ENCODE measurements at places on chromosomes 7 and 10.
A peak's percentile ranks its signal among the peaks of the same experiment; 100 is the strongest.

GRCh38 chr7:44636926-44637325, 30.5 kb downstream of the OGDH start:
- DNase-seq, result no peak

DNA sequence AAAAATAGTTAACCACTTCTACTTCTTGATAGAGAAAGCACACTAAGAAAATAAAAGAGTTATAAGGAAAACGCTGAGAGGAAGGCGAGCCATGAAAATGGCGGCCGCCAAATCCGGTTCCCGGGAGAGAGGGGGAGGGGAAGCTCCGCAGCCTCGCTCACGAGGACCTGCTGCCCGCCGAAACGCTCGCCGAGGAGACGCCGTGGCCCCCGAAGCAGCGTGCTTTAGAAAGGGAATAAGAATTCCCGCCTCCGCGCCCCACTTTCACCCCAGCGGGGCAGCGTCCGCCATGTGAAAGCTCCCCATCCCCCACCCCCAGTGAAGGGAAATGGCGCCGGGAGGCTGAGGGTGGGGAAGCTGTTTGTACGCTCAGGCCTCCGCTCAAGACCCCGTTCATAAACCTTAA, 505 bp downstream of the HNRNPA2B1 start:
- DNase-seq, result peak; percentile 89

GRCh38 chr10:132714096-132714985, 71.6 kb downstream of the NKX6-2 start:
- no peak for DNase-seq

GRCh38 chr7:98280296-98280695, 1.2 kb upstream of the BRI3 start:
- DNase-seq, result no peak

DNA sequence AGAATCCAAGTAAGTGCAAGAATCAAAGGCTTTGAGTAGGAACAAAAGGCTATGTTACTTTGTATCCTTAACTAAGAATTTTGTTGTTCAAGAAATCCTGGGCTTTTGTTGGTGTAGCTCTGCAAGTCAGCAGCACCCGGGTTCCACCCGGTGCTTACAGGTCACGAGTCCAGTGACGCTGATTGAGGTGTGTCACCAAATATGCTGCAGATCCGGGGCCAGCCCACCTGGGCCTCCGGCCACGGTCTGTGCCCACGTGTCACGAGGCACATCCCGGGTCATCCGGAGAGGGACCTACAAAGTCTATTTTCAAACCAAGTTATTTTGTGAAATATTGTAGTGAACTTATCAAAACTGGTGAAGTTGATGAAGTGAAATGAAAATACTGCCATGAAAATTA, 103.1 kb downstream of the MGMT start:
- DNase-seq, result no peak

GRCh38 chr10:29736366-29737073, 101.7 kb upstream of the SVIL start:
- DNase-seq, result peak; percentile 88

DNA sequence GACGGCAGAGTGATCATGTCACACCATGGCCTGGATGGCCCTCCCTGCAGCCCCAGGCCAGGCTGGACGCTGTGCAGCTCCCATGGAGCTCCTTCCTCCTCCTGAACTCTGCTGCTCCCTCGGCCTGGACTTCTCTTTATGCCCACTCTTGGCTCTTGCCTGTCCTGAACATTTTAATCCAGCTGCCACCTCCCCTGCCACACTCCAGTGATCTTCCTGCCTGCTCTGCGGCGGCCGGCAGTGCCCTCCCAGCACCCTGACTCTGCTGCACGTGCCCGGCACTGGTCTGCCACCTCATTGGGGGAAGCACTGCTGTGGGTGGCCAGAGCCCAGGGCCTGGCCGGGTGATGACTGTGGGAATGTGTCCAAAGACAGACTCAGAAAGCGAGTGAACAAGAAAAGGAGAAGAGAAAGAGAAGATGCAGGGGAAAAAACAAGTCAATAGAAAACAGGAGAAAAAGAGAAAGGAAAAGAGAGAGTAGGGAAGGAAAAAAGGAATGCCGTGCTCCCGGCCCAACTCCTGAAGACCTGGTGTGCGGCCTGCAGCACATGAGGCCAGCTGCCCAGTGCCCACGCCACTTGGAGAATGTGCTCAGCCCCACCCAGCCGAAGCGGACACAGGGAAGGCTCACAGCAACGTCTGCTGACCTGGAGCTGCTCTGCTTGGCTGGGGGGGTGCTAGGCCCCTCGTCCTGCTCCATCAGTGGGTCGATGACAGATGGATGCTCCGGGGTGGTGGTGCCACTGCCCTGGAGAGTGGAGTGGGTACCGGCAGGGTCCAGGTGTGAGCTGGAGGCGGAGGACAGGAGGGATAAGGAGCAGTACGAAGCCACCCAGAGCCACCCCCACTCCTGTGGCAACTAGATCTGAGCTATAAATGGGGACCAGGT, 115.9 kb downstream of the DLG5 start:
- no peak for DNase-seq

DNA sequence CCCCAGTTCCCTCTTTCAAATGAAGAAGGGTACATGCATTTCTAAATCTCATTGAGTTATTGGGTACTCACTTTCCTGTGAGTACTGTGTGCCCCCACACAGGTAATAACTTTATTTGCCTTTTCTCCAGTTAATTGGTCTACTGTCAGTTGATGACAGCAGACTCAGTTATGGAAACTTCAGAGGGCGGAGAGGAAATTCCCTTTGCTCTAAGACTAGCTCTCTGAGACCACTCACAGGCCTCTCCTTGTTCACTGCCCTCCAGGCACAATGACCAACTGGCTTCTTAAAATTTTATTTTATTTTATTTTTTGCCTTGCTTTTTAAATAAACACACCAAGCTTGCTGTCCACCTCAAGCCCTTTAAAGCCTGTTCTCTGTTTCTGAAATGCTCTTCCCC, 235.8 kb upstream of the AOAH start:
- DNase-seq, result no peak

GRCh38 chr7:121083138-121083789, 94.8 kb downstream of the CPED1 start:
- DNase-seq, result peak; percentile 26

DNA sequence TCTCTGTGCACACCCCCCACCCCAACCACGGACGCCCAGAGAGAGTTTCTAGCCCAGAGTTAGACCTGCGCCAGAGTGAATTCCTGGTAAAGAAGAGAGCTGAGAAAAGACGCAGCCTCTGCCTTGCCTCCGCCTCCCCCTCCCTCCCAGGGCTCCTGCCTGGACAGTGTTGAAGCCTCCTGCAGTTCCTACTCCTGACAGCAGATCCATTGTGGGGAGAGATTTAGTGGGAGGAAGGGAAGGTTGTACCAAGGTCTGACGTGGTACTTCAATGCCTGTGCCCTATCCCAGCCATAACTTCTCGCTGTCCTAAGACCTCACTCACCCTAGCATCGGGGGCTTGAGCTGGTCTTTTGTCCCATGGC, 952 bp downstream of the SRRM3 start:
- DNase-seq, result peak; percentile 49

DNA sequence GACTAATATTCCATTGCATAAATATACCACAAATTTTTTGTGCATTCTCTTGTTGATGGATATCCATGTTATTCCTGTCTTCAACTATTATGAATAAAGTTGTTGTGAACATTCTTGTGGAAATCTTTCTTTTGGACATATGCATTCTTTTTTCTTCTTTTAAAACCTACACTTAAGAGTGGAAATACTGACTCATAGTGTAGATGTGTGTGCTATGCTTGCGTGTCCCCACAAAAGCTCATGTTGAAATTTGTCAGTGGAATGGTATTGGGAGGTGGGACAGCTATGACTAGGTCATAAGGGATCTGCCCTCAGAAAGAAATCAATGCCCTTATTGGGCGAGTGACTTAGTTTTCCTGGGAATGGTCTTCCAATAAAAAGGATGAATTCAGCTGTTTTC, 203.6 kb upstream of the PRSS58 start:
- no peak for DNase-seq

DNA sequence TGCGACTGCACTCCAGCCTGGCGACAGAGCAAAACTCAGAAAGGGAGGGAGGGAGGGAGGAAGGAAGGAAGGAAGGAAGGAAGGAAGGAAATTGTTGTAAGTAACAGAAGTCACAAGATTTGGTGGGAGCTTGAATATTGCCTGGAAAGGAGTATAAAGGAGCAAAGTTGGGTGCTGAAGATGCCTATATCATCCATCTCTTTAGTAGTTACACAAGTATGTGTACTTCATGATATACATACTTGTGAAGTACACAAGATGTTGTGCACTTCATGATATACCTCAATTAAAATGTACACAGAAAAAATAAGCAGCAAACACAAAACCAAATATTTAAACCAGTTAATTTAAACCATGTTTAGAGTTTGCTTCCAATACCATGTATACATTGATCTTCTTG, 1223.8 kb downstream of the SORCS3 start:
- DNase-seq, result no peak

Data from DMS53 (cell line).